ENCODE measurements at places on chromosomes 4 and X. TPM values are rescaled to one million over a fixed set of nuclear protein-coding genes. Genes with fewer than 3 reads are reported as not detected.

Gene PABPC1L2B
- not detected for total RNA-seq

Gene CLCN4
- not detected for total RNA-seq

Gene IL21
- 95.3 TPM for total RNA-seq

Gene MCF2
- total RNA-seq = 0.43 TPM

Gene DCHS2
- total RNA-seq = not detected

Gene ACSL4
- total RNA-seq = 75.9 TPM

Gene SMARCAD1
- total RNA-seq = 45.6 TPM

Gene NAA10
- 153 TPM for total RNA-seq

Gene RHOXF1
- total RNA-seq = not detected

Gene CT45A10
- not detected for total RNA-seq

Gene SULT1B1
- total RNA-seq = 0.23 TPM

Gene CT47B1
- total RNA-seq = not detected

Gene SERPINA7
- not detected for total RNA-seq

Gene SHOX
- not detected for total RNA-seq

Gene MAGEB4
- not detected for total RNA-seq

Gene DUSP9
- total RNA-seq = 0.19 TPM

Gene MAPK10
- total RNA-seq = not detected

Gene XAGE2
- not detected for total RNA-seq

Gene CTAG2
- not detected for total RNA-seq

Gene STK32B
- total RNA-seq = not detected

Gene XPNPEP2
- 0.24 TPM for total RNA-seq

Gene ANK2
- total RNA-seq = 2.6 TPM

Gene NUP62CL
- total RNA-seq = 1.1 TPM

Gene TCEANC
- 4.2 TPM for total RNA-seq

Gene MAGEB2
- total RNA-seq = not detected

Gene CCDC158
- total RNA-seq = not detected

Gene EREG
- not detected for total RNA-seq

Gene SULT1E1
- total RNA-seq = not detected

Gene MAGEA10
- total RNA-seq = not detected

Gene CSTF2
- 71.4 TPM for total RNA-seq

Gene L1CAM
- 1.3 TPM for total RNA-seq

Gene WNK3
- total RNA-seq = 0.12 TPM

Gene NXF2
- total RNA-seq = not detected

Gene TMSB15B
- 8.7 TPM for total RNA-seq

Gene ASB11
- not detected for total RNA-seq

Gene TRIM60
- not detected for total RNA-seq

Gene PABPC5
- total RNA-seq = not detected

Gene GCNA
- total RNA-seq = 3.3 TPM

Gene PNCK
- 0.36 TPM for total RNA-seq

Gene MND1
- 18.8 TPM for total RNA-seq

Gene GYG2
- not detected for total RNA-seq

Gene FAAH2
- total RNA-seq = 4.0 TPM

Gene XK
- 0.17 TPM for total RNA-seq

Gene CFP
- 4.4 TPM for total RNA-seq

Gene CLDN34
- not detected for total RNA-seq

Gene VCX
- not detected for total RNA-seq

Gene DTHD1
- 0.95 TPM for total RNA-seq

Gene RAB33A
- 20.6 TPM for total RNA-seq

Gene CFAP47
- total RNA-seq = not detected

Gene PKD2
- total RNA-seq = 12.3 TPM
